Fibroblast of villous mesenchyme (primary cell): ENCODE measurements at places on chromosomes 1 and 21. TPM values are rescaled to one million over a fixed set of nuclear protein-coding genes. Genes with fewer than 3 reads are reported as not detected.

ZNF281 gene
- total RNA-seq: 47.4 and 48.8 TPM in 2 replicates

OR2L8 gene
- total RNA-seq: not detected in 2 replicates

PYHIN1 gene
- not detected in 2 replicates for total RNA-seq

FAF1 gene
- total RNA-seq: 41.2 and 55.7 TPM in 2 replicates

ANGPTL3 gene
- total RNA-seq: under 0.01 TPM in 1 of 2 replicates, not detected in the other

GBP7 gene
- total RNA-seq: not detected in 2 replicates

CLCA1 gene
- under 0.01 TPM in 1 of 2 replicates, not detected in the other for total RNA-seq
